ENCODE measurements at places on chromosomes 3 and 15.

DNA sequence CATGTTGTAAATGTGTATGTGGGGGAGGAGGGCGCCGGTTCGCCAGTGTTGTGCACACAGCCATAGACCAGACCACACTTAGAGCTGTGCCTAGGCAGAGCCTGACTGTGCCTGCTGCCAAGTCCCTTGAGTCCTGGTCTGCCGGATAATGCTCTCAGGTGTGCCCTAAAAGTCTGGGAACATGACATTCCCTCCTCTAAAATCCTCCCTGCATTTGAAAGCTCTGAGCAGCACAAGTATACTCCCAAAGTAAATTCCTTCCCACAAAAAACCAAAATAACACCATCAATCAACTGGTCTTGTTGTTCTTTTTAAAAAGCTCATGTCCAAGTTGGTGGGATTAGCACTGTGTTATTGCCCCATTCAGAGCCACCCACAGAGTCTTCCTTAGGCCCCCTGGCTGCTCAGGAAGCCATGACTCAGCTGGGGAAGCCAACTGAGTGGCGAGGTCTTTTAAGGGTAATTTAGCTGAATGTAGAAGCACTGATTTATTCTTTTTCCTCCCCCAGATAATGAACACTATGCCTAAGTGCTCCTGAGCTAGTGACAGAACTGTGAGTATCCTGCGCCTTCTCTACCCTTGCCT is 147.8 kb upstream of the MCTP2 start:
- no peak for DNase-seq

DNA sequence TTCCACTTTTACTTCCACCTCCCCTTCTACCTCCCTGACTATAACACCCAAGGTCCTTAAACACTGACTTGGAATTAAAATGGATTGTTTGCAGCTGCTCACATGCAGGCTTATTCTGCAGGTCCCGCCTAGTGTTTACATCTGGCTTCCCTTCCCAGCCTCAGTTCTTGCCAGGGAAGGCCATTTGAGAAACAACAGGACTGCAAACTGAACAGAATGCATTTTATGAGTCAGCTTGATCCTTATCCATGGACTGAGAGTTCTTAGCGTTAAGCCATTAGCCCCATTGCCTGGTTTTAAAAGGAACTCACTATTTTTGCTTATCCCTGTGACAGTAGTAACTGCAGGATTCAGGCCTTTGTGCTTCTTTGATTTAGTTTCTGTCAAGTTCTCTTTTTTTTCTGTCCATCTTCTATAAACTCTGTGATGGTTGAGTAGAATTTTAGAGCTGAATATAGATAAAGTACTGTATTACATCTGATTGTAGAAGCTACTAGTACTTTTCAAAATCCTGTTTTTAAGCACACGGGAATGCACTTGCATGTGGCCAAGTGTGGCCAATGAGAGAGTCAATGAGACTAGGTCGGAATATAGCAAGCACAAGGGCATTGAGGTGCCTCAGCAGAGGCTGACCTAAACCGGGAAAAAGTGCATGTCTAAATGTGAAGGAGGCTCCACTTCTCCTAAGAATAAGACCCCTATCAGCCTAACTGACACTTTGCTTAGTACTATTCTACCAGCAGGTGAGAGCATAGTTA is 106.4 kb downstream of the TUSC7 start:
- no peak for DNase-seq

DNA sequence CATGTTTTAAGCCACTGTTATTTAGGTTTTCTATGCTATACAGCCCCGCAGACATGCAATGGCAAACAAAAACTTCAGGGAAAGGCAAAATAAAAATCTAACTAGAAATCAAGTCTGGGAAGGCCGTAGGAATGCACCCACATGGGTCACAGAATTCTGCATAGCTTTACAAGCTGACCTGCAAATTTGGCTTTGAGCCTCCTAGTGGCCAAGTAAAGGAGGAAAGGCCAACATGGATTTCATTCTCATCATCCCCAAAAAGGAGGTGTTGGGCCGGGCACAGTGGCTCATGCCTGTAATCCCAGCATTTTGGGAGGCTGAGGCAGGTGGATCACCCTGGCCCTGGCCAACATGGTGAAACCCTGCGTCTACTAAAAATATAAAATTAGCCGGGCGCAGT is 124.3 kb downstream of the FBLN2 start:
- DNase-seq, result no peak

GRCh38 chr15:68582864-68583263 is 4.1 kb downstream of the CORO2B start:
- DNase-seq, result no peak

DNA sequence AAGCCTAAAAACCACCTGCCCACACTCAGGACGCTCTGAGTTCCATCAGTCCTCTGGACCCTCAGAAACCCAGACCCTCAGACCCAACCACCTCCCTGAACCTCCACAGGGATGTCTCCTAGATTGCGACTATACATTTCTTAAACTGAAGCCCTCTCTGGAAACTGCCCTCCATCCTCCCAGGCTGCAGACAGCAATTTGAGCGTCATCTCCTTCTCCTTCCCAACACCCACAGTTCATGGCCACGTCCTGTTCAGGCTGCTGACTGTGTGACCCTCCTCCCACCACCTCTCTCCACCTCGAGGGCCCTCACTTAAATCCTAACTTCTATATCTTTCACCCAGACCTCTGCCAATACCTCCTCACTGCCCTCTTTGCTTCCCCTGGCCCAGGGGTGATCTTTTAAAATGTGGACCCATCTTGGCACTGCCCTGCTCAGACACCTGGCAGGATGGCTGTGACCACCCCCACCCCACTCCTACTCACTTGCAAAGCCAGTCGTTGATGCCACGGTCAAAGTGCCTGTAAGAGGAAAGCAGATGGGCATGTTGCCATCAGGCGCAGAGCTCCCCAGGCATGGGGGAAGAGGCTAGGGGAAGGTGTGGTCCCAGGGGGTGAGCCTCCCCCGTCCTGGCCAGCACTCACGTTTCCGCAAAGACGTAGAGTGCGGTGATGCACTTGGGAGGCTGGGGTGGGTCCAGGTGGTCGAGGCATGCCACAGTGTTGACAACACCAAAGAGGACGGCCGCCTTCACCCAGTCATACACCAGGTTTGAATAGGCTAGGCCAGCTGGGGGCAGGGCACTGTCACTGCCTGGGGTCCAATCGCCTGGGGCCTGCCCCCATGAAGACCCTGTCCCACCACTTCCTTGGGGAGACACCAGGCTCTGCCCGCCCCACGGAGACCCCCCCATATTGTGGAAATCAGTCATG is 6.0 kb downstream of the HHATL start:
- no peak for DNase-seq

- DNase-seq, result no peak
Measured at GRCh38 chr15:68001811-68002210, 52.3 kb upstream of the PIAS1 start.

DNA sequence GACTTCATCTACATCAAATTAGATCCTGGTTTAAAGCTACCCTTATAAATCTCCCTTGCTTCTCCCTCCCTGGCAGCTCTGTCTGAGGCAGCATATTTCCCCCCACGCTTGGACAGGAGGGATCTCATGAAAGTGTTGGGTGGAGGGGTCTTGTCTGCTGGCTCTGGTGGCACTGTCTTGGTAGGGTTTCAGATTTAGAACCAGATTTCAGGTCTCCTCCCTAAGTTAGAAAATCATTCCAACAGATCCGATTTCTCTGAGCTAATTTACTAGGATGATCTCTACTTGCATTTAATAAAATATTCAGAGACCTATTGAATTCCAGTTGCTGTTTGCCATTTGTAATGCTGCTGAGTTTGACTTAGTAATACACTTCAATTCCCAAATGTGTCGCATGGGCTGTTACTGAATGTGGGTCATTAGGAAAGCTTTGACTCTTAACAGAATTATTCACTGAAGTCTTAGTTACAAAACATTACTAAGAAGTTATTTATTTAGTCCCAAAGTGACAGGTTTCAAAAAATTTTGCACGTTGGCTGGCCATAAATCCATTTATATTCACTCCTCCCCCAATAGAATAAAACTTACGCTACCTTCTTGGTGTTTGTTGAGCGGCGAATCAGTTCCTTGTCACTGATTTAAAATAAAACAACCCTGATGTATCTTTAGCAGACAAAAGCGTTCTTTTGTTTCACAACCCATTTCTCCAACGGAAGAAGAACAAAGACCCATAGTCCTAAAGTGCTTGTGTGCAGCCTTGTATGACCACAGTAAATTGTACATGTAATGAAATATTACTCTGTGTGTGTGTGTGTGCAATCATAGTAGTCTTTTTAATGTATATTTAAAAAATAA is 84.5 kb downstream of the TRAK1 start:
- no peak for DNase-seq

- no peak for DNase-seq
Measured at GRCh38 chr3:17969985-17970568, 227.6 kb upstream of the TBC1D5 start.

DNA sequence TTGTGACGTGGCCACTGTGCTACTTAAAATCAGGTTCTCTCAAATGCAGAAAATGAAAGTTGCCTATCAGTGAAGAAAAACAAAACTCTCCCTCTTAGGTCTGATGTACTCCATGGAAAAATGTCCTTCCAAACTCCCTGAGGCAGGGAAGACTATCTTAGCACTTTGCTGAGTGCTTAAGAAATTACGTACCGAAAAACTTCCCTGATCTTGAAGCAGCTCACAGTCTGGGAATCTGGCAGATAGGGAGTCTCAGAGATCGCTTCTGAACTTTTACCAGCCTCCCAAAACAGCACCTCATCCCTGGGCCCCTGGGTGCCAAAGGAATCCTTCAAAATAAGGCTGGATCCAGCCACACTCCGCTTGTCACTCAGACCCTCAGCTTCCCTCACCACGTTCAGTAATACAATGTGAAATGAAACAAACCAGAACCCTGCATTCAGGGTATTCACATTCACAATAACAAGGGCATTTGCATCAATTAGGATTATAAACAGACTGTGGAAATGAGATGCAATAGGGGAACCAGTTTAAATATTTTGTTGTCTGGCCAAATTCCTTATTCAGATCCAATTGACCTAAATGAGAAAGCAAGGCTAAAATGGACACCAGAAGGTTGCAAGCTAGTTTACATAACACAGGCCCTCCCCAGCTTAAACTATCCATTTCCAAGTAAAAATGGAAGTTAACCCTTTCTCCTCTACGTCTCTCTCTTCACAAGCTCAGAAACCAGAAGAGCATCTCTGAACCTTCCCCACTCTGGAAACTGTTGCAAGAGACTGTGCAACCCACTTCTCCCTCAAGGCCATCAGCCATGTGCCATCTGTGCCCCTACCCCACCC is 20.9 kb downstream of the OSBPL10 start:
- no peak for DNase-seq

DNA sequence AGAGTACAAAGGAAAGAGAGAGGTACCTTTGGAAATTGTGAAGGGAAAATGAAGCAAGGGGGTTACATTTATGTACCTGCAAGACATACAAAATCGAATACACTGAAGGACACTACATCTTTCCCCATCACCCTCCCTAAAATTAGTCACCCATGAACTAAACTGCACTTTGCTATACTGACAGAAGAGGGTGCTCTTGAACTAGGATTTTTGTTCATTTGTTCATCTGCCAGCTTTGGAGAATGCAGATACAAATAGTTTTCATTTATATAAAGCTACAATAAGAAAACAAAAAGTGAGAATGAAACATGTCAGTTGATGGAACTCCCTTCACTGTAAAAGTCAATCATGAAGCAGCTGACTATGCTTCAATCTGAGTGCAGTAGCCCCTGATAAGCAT is 55.7 kb downstream of the PCCB start:
- peak; percentile 25 for DNase-seq

- no peak for DNase-seq
Measured at GRCh38 chr3:62090066-62090465, 283.3 kb downstream of the FEZF2 start.

DNA sequence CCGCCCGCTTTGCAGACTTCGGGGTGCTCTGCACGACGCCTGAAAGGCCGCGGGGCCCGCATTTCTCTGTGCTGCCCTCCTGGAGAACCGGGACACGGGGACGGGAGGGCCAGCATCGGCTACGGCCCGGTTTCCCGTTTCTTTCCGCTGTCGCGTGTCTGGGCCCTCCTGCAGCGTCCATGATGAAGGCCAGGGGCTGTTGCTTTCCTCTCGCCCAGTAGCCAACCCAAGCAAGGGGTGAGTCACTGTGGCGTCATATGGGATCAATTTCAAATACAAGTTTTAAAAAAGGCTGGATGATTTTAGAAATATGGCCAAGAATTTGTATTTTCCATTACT is 435 bp downstream of the SLC35G2 start:
- peak; percentile 44 for DNase-seq

GRCh38 chr15:51849860-51850259 is 20.4 kb downstream of the TMOD3 start:
- DNase-seq, result no peak

GRCh38 chr15:66698318-66698961 is 3.6 kb upstream of the SMAD6 start:
- peak; percentile 6 for DNase-seq

- no peak for DNase-seq
Measured at GRCh38 chr3:31357451-31357850, 175.3 kb upstream of the STT3B start.

DNA sequence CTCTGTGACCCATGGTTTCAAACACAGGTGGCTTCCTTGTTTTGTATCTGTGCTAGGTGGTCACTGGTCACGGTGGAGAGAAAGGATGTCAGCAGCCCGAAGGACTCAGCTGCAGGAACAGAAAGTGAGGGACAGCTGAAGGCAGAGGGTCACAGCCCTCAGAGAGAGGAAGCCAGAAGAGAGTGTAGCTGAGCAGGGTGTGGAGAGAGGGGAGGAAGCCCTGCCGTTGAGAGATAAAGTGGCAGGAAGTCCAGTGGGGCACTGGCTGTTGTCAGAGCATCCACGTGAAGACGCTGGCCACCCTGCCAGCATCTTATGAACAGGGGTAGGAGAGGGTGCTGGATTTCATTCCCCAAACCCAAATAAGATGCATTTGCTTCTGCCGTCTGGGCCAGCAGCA is 36.9 kb downstream of the LIMD1 start:
- peak; percentile 73 for DNase-seq

GRCh38 chr3:30913176-30913575 is 18.7 kb upstream of the GADL1 start:
- DNase-seq, result no peak

DNA sequence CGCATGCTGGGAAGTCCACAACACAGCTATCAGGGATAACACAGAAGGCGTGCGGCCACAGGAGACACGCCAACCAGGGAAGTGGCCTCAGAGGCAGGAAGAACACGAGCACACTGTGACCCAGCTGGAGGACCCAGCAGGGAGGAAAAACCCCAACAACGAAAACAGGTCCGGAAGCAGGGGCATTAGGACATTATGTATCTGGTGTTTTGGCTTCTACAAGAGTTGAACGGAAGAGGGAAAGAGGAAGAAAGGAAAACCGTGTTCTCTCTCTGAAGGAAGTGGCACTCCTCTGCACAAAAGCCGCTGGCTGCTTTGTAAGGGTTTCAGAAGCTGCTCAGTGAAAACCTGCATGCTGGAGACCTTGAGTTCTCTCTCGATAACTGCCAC is 61.8 kb downstream of the HACD2 start:
- DNase-seq, result no peak

DNA sequence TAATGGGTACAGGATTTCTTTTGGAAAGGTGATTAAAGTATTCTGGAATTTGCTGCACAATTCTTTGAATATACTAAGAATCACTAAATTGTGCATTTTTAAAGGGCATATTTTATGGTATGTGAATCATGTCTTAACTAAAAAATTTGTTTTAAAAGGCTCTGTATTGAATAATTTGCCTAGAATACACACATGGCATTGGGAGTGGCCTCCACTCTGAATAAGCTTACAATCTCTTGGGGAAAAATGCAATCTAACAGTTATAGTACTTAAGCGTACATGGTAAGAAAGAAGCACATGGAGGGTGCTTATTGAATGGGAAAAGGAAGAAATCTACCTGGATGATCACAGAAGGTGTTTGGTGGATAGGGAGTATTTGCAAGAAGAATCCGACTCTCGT is 385.1 kb downstream of the LPP start:
- no peak for DNase-seq
